Fibroblast of mammary gland (primary cell): ENCODE measurements at places on chromosomes 1 and 21.

- DNase-seq: peak; percentile 35
Observed at GRCh38 chr1:91440847-91441246, 36.2 kb upstream of the HFM1 start.

- DNase-seq: peak; percentile 52
Observed at GRCh38 chr1:107976836-107977235, 11.9 kb upstream of the VAV3 start.

DNA sequence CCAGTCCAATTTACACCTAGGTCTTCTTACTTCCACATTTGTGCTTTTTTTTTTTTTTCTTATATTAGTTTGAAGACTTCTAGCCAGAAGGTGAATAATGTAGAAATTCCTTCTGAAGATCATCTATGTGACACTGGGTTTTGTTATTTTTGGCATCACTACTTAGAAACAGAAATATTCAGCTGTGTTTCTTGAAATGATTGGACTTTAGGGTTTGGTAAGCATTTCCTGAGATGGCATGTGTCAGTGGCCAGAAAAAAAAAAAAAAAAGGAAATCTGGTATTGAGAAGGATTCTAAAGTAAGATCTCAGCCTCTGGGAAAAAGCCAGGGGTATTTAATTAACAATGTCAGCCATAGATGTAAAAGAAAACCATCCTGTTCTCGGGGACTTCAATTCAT is 43.4 kb upstream of the LRRC8C start:
- peak; percentile 58 for DNase-seq

DNA sequence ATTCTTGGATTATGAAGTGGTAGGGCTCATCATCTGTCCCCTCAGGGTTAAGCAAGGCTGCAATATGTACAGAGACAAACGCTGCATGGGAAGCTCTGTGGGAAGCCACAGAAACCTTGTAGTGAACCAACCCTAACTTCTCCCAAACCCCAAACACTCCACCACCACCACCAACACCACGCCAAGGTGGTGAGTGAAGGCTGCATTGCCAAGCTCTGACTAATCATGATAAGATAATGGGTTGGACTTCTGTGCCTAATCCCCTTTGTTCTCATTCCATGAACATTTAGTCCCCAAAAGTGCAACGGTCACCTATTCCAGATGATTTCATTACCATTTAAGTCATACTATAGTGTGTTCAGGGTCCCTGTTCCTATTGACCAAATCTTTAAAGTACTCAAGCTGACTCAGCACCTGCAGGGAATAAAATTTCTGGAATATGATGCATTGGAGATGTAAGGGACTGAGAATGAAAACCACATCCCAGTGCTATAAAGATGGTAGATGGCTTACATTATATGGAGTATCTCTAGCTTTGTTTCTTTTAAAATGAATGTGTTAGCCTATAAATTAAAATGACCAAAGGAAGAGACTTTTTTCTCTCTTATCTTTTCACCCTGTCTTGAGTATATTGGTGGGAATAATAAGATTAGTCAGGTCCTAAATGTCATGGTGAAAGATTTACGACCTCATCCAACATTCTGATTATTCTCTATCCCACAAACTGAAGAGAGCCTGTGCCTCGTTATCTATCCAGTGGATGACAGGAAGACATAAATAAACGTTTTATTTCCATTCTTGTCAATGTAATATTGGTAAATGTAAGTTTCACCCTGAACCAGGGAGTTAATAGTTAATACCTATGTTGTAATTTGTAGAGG is 22.6 kb upstream of the PLD5 start:
- no peak for DNase-seq

GRCh38 chr1:40313329-40313957 is 3.6 kb downstream of the COL9A2 start:
- peak; percentile 56 for DNase-seq

- peak; percentile 67 for DNase-seq
Observed at GRCh38 chr1:114468710-114469468, 42.1 kb downstream of the TRIM33 start.

DNA sequence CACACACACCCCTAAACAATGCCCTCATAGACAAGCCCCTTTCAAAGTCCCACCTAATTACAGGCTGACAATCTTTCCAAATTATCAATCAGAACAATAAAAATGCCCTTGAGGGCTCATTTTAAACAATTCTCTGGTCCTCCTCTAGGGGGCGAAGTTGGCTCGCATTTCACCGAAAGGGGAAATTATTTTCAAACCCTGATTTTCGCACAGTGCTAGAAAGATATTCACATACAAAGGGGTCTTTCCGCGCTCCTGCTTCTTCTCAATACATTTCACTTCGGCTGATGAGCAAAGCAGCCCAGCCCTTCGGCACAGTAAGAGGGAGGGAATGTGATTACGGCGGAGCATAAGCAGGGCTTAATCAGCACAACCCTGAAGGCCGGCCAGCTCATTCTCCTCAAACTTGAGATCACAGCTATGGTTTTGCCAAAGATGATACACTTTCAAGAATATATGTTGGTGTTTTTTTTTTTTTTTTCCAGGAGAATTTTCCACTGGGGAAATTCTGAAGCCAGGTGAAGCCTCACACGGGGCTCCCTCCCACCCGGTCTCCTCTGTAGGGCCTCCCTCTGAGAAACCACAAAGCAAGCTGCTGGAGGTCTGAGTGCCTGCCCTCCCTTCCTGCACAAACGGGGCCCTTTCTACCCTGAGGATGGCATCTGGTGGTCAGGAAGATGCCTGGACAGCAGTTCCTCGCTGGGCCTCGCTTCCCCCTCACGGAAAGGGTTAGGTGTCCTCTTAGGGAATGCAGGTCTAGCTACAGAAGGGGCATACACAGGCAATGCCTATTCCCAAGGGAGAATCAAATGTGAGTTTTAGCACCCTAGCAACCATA is 66.9 kb downstream of the GNG12 start:
- peak; percentile 93 for DNase-seq
